ENCODE measurements at places on chromosomes 4 and X. TPM values are rescaled to one million over a fixed set of nuclear protein-coding genes. Genes with fewer than 3 reads are reported as not detected.

DNA sequence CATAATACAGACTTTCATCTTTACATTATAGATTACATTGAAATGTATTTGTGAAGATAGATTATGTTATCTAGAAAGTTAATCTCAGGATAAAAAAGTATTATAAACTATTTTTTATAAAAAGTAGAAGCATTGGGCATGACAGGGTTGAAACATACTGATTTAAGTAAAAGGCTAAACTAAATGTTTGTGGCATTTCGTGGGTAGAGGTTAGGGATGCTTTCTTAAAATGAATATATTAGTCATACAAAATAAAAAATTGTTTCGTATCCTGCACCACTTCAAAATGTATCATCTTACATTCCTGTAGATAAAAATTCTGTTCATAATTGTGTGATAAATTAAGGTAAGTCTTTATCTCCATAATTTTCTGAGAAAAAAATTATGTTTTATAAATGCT, 603.6 kb downstream of the SPRY1 start:
- no peaks in the 10 kb centered on the region for H3K27me3 ChIP-seq
- H3K36me3 ChIP-seq = no peaks in the 10 kb centered on the region
- H3K4me3 ChIP-seq = no peak overlapping the region

- H3K4me1 ChIP-seq = no peaks in the 10 kb centered on the region
- no peak overlapping the region for H3K4me3 ChIP-seq
- H3K27me3 ChIP-seq = no peaks in the 10 kb centered on the region
- H3K27ac ChIP-seq = no peak overlapping the region
- no peak for DNase-seq
These were observed 260.5 kb downstream of the DKK2 start for GRCh38 chr4:106775636-106776035.

GRCh38 chr4:164734484-164734883, 19.4 kb upstream of the SMIM31 start:
- no peak overlapping the region for H3K27ac ChIP-seq
- H3K4me3 ChIP-seq = no peak overlapping the region
- H3K4me1 ChIP-seq = no peaks in the 10 kb centered on the region
- DNase-seq = no peak

DNA sequence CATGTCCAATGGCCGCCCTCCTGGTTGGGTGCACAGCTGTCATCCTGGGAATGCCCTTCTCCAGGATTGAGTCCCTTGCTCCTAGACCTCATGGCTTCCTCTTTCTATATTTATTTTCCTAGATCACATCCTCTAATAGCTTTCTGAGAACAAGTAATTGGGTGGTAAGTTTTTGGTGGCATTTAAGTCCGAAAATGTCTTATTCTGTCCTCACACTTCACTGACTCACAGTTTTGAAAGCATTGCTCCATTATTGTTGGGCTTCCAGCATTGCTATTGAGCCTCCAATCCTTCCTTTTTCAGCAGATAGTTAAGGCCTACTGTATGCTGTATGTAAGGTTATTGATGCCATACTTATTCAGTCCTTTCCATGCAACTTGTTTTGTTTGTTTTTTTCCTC, 25.9 kb downstream of the PGM2 start:
- no peaks in the 10 kb centered on the region for H3K27me3 ChIP-seq
- DNase-seq = no peak
- no peak overlapping the region for H3K4me3 ChIP-seq
- no peaks in the 10 kb centered on the region for H3K36me3 ChIP-seq
- H3K4me1 ChIP-seq = no peaks in the 10 kb centered on the region

DNA sequence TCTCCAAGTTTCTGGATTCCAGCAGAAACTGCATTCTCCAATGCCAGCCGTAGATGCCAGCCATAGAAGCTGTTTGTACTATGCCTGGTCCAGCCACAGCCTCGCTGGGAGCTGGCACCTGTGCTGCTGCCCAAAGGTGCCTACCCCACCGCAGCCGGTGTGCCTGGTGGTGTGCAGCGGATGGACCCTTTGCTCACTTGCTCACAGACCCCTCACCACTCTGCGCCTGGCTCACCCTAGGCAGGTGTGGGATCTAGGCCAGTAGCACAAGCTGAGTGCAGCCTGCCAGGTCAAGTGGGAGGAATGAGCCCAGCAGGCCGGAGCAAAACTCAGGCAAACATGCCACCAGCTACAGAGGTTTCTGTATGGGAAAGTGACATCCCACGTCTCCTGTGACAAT, 463.2 kb downstream of the ADGRL3 start:
- H3K36me3 ChIP-seq = no peaks in the 10 kb centered on the region
- no peak overlapping the region for H3K27ac ChIP-seq
- H3K4me1 ChIP-seq = no peaks in the 10 kb centered on the region
- no peak overlapping the region for H3K4me3 ChIP-seq

Gene HEPH
- total RNA-seq = 6.9 TPM

Gene VEGFC
- 4.0 TPM for total RNA-seq

Gene WDR17
- 5.7 TPM for total RNA-seq
